ENCODE measurements at places on chromosomes 11 and 22.

- DNase-seq = no peak
Observed at GRCh38 chr11:455566-456147, 5.6 kb downstream of the PTDSS2 start.

GRCh38 chr11:2578929-2579270, 120.9 kb downstream of the KCNQ1OT1 start:
- DNase-seq = no peak

GRCh38 chr11:62921573-62922188, 518 bp upstream of the CHRM1 start:
- no peak for DNase-seq

DNA sequence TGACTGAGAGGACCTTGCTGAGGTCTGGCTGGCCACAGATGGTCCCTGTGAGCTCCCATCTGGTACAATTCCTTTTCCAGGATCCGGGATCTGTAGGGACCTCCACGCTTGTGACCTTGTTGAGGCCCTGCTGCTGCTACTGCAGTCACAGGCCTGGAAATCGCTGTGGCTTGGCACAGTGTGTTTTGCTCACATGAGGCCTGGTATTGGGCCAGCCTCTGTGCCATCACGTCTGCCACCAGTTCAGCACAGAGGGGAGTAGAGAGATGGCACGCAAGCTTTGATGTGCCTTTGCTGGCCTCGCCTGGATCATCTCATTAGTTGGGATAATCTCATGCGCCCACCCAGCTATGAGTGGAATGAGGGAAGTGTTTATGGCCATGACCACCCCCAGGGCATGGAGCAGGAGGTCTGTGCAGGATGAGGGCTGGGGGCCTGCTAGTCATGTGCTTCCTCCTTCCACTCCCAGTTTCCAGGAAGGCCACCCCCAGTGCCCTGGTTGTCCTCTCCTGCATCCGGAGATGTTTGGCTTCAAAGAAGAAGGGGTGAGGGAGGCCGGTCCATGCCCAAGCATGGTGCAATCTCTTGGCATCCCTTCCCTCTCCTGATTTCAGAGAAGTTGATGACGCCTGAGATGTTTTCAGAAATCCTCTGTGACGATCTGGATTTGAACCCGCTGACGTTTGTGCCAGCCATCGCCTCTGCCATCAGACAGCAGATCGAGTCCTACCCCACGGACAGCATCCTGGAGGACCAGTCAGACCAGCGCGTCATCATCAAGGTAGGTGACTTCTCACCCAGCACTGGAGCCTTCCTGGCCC, 22.4 kb downstream of the DERL3 start:
- no peak for DNase-seq

DNA sequence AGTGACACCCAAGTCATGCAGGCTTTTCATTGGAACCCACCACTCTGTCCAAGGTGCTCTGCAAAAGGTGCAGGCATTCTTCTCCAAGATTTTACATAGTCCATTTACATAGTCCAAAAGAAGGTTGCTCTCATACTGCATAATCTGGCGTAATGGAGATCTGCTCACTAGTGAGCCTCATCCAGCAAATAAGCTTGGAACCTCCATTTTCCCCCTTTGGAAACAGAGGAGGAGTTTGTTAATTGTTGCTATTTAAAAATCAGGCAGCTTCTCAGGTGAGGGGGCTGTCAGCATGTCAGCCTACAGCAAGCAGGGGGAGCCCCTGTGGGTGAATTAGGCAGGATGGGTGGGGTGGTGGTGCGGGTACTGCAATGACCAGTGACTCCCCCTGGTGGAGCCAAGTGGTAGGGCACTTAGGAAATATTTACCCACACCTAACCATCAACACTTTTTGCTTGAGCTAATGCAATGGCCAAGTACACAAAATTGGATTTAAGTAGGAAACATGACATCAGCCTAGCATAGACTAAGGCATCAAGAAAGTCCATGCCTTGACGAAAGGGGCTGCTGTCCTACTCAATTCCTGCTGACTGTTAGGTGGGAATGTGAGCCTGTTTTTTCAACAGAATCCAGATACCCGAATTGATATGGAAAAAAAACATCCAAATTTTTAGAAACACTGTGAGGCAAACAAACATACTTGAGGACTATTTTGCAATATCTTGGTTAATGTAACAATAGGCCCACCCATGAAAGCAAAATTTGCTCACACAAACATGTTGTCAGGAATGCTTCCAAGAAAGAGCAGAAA, 64.5 kb downstream of the AMBRA1 start:
- no peak for DNase-seq

GRCh38 chr11:35253237-35253636, 114.3 kb downstream of the CD44 start:
- no peak for DNase-seq

DNA sequence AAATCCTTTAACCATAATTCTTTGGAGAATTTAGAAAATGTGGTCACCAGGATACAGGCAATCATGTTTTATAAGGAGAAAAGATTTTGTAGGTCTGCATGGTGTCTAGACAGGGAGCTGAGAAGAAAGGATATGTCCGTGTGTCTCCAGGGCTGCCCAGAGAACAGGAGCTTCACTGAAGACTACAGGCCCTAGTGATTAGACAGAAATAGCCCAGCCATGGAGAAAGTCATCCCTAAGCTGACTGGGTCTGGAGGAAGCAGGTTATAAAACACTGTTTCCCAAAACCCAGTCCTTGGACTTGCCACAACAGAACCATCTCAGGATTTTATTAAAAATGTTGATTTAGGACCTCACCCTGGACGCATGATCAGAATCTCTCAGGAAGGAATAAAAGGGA, 84.4 kb downstream of the GALNT18 start:
- DNase-seq = no peak

GRCh38 chr11:18091731-18092130, 14.2 kb downstream of the SAAL1 start:
- DNase-seq = no peak

GRCh38 chr11:134372536-134372935, 39.5 kb downstream of the B3GAT1 start:
- no peak for DNase-seq

- DNase-seq = no peak
Observed at GRCh38 chr22:37996079-37996478, 11.7 kb upstream of the SOX10 start.

DNA sequence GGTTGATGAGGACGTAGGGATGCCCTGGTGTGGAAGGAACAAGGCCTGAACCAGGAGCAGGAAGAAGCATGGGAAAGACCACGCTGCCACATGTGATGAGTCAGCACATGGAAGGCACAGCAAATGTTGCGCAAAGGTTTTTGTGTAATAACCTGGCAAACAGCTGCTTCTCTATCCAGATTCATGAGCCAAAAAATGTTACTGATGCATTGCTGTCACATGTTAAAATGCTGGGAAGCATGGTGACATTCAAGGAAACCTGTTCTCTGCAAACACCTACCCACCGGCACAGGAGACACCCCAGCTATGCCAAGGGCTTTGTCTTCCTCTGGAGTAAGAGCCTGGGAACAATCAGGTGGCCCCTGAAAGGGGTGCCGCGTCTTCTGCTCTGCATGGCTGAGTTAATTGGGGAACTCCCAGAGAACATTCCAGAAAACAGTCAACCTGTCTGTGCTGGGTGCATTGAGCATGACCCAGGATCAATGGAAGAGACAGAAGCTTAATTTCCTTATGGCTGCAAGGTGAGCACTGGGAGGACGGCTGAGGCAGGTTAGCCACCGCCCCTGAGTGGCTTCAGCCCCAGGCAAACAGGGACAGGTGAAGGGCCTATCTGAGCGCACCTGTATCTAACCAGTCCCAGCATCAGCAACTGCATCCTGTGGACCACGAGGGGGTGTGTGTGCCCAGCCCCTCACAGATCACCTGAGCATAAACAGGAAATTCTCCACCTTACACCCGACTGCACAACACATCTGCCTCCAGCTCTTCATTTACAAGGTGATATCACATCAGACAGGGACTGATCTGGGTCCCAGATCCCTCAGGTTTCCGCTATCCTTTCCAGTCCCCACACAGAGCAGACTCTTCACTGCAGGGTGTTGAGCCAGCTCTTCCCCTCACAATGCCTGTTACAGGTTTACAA, 108.4 kb downstream of the GGTLC2 start:
- DNase-seq = no peak

GRCh38 chr11:36241497-36241896, 47.7 kb downstream of the COMMD9 start:
- DNase-seq = no peak

DNA sequence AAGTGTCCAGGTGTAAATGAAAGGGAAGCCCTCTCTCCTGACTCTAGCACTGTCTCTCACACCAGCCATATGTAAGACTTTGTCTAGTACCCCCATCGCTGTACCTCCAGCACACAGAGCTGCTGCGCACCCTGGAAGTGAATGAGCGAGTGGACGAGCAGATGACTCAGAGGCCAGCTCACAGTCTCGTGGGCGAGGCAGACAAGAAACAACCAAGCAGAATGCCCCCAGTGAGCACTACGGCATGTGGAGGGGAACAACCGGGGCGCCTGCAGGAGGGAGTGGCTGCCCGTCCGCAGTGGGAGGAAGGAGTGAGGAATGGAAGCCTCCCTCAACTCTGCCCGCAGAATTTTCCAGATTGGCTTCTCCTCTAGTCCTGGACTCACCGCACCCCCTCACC, 46.4 kb downstream of the MCM5 start:
- DNase-seq = no peak

DNA sequence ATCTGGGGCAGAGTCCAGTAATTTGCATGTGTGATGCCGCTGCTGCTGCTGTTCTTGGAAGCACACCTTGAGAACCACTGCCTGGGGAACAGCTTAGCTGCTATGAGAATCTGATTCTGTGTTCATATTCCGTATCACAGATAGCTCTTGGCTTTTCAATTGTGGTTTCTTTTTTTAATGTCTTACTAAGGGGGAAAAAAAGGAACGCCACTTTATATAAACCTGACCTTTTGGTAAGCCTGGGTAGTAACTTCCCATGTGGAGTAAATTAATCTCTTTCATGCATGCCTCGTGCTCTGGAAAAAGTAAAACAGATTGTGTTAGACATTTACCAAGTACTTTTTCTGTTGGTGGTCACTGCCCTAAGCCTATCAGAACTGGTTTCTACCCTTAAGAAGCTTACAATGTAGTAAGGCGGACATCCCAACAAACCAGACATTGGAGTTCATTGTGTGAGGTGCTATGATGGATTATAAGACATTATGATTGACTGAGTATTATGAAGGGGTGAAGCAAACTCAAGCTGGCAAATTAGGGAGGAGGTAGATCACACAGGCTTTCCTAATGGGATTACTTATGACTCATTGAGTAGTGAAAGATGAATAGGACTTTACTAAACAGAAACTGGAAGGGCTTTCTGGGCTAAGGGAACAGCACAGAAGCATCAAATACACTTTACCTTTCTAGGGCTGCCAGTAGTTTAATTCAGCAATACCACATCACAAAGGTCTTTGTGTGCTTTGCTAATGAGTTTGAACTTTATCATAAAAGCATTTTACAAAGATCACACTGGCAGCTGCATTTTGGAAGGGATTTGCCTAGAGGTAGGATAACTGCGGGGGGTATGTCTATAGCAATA, 64.7 kb downstream of the MAML2 start:
- no peak for DNase-seq

DNA sequence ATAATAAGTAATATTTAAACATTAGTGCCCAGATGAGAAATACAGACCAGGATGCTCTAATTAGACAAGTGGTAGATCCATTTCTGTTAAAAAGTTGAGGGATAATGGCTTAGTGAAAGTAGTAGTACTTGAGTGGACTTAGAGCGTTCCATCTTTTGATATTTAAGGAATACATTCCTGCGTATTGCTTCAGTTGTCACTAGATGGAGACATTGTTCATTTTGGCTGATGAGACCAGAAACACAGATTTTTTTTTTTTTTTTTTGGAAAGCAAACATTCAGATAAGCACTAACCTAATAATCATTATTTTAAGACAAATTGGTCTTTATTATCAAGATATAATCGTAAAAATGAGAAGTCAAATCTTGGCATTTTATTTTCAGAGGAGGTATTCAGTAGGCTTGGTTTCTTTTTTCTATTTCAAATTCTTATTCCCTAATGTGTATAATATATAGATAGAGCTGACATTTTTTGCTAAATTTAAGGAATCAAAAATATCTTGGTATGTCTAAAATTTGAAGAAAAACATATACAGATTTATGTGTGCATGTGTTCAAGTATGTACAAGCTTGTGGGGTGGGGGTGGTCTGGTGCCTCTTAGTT, 92.9 kb downstream of the DYNC2H1 start:
- no peak for DNase-seq

- DNase-seq = peak; percentile 100
Observed at GRCh38 chr22:29167032-29167911, 38.4 kb upstream of the EMID1 start.

GRCh38 chr11:9385327-9385899, 961 bp downstream of the IPO7 start:
- no peak for DNase-seq

DNA sequence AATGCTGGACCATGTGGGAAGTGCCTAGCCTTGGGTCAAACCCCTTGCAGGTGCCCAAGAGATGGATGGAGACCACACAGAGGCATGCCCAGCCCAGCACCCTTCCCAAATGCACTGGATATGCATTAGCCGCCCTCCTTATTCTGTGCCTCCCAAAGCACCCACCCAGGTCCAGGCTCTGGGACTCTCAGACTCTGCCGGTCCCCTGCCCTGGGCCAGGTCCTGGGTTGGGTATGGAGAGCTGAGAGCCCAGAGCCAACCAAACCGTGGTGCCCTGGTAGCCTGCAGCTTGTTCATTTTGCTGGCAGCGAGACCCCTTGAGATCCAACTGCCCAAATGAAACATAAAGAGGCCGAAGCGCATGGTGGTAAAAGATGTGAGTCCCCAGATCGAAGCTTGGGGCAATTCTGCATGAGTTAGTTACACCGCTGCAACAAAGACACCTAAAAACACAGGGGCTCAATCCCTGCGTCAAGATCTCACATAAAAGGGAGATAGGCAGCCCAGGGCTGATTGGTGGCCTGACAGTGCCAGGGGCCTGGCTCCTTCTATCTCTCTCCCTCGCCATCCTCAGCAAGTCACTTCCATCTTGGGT, 61.5 kb downstream of the MYEOV start:
- DNase-seq = no peak

DNA sequence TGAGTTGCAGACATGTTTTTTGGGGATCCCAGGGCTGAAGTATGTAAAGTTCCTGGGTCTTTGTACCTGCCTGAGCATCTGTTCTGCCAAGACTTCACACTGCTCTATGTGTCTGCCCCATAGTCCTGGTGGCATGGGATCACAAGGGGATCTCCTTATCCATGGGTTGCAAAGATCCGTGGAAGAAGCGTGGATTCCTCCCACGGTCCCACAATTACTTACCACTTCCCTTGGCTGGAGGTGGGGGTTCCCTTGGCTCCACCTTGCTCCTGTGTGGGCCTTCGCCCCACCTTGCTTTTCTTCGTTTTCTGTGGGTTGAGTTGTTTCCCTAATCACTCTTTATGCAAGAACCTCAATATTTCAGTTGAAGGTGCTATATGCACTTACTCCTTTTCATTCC, 157.4 kb upstream of the CHORDC1 start:
- DNase-seq = no peak

GRCh38 chr11:115656669-115657068, 152.5 kb upstream of the CADM1 start:
- no peak for DNase-seq

Measured in GM12878 (cell line).